Fibroblast of lung (primary cell): ENCODE measurements at places on chromosomes 13 and 19.

DNA sequence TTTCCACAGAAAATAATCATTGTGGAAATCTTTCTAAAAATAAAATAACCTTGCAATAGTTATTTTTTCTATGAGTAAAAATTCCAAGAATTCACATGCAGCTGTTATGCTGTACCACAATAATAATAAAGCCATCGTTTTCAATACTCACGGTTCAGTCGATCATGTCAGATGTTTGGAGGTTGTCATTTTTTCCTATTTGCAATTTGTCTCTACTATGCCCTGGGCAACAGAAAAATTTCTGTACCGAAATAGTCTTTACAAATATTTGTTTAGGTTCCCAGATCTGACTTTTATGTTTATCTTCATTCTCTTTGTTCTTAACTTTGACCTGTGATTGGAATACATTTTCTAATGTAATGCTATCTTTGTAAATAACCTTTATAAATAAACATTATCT lies 79.7 kb downstream of the ESD start:
- DNase-seq: no peak

DNA sequence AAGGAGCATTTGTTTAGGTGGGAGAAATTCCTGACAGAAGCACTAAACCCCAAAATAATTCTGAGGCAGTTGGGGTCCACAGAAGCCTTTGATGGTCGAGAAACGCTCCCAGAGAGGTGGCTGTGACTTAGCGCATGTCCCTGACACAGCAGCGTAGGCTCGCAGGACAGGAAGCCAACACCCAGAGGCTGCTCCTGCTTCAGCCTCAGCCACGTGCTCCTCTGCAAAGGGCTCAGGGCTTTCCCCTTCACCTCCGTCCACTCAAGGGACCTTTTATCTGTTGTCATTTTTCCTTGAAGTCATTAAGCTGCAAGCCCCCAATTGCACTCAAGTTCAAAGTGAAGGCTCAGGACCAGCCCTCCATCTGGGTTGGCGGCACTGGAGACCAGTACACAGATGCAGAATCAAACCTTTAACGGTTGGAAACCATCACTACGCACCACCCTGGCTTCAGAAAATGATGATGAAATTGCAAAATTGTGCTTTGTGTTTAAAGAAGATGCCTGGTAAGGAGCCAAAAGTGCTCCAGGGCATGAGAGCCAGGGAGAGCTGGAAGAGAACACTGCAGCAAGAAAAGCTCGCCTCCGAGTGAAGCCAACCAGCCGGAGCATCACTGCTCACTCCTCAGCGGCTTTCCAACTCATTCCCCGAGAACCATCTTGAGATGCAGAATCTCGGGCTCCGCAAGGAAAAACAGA lies 219.6 kb downstream of the RAP2A start:
- peak; percentile 84 for DNase-seq

DNA sequence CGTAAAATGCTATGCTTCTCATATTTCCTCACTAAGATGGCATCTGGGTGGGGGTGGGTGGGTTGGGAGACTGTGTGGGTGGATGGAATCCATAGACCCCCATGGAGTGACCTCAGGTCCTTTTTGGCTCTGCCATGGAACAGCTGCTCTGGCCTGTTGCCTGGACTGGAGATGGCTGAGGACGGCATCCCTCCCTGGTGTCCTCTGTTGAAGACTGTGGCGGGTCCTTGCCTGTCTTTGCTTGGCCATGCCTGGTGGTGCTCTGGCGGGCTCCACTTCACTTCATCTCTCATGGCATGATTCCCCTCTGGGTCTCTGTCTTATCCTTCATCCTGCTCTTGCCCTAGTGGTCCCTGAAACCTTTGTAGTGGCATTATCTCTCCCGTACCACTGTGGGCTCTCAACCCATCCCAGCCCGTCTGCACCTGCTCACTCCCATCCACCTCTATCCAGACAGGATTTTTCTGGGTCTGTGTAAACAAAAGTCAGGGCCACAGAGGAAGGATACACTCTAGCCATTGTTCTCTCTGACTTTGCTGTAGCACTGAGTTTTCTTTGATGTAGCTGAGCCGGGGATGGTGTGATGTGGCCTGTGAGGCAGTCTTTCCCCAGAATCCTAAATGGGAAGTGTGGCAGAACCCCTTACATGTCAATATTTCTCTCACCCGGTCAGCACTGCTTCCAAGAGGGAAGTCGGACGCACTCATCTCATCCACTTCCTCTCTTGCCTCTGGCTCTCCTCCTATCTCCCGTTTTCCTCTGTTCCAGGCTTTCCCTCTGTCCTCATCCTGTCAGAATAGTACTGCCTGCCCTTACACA lies 36.1 kb downstream of the WDFY2 start:
- no peak for DNase-seq

DNA sequence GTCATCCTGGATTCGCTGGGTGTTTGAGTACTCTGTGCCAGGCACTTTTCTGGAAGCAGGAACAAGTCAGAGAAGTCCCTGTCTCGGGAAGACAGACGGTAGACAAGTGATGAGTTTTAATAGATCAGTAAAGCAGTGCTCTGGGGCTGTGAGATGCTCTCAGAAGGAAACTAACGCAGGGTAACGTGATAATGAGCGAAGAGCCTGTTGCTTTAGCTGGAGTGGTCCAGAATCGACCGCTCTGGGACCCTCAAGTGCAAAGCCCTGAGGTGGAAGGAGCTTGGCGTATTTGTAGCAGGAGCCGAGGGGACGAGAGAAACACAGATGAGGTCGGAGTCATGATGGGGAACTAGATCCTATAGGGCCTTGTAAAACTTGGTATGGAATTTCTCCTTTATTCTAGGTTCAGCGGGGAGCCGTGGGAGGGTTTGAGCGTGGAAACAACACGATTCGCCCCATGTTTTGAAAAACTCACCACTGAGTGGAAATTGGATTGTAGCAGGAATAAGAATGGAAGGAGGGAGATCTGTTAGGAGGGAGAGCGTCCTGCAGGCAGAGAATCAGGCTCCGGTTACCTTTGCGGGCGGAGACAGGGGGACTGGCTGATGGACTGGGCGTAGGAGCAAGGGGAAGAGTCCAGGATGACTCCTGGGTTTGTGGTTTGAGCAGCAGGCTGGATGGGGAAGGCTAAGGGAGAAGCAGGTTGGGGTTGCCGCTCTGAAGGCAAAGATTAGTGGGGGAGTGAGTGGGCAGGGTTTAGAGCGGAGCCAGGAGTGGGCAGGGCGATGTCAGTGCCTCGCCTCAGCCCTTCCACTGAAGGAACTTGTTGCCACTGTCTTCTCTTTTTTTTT lies 763 bp downstream of the POLD1 start:
- DNase-seq: peak; percentile 48

DNA sequence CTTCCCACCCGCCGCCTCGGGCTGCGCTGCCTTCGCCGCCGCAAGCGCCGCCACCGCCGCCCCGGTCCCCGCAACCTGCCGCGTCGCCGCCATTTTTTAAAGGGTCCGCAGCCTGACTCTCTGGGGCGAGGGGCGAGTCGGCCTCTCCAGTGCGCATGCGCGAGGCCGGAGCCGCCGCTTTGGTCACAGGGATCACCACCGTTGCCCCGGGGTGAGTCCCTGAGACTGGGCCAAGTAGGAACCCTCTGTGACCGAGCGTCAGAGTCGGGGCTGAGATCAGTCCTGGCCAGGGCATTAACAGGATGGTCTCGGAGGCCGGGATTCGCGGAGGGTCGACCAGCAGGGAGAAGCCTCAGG lies 42.6 kb downstream of the ZNF146 start:
- no peak for DNase-seq

DNA sequence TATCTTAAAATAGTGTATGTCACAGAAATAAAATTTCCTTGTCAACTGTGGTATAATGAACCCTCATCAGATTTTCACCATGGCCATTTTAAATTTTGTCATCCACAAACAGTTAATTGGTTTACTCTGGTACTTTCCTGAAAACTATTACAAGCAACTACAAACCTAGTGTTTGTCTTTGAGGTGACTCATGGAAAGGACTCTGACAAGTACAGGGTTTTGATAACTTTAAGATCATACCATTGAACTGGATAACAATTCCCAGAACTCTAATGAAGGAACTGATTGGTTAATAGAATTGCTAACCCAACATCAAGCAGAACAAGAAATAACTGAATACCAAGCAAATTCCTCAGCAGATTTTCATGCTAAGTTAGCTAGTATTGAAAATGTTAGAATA lies 237.7 kb upstream of the IPO5 start:
- no peak for DNase-seq

DNA sequence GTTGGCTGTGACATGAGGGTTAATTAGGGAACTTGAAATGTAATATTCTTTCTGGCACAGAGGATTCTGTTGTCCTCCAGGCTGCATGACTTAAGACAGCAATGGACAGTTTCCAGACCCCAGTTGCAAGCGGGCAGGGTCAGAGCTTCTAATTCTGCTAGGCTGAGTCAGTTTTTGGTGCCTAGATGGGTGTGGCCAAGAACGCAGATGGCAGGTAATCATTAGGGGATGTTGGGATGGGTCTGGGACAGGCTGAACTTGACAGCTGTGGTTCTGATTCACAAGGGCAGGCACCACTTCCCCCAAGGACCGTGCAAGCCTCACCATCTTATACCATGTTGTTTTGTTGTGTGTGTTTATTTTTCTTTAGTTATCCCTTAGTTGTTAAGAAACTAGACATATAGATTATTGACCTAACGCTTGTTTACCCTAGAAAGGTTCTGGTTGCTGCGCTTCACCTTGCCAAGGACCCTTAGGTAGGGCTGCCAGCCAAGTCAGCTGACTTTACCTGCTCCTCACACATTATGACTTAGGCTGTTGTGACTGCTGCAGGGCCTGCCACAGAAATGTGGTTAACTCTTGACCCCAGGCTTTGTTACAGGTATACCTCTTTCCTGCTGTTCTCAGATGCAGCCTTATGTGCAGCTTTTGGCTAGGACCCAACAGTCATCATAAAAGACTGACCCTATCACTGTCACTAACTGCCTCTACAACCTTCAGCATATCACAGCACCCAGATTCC lies 117.7 kb upstream of the KLF12 start:
- DNase-seq: peak; percentile 25

DNA sequence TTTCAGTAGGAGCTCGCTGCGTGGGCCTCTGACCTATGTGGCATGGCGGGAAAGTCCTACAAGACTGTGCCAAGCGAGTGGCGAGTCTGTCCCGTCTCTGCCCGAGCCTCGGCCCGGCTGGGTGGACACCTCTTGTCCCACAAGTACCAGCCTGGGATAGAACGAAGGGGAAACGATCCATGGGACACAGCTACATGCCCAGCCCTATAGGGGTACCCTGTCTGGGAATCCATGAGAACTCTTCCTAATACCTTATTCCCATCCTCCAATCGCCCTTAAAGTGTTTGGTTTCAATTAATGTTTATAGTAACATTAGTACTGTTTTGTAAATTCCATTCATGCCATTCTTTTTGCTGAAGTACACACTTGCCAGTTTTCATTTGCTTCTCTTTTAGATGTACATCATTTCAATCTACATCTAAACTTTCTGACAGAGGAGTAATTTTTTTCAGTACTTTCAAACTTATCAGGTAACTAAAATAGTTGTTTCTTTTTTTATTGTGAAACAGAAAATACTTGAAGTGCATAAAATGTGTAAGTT lies 667 bp upstream of the ZNF790 start:
- peak; percentile 34 for DNase-seq

GRCh38 chr19:17755977-17756670 lies 4.8 kb downstream of the FCHO1 start:
- peak; percentile 69 for DNase-seq

- no peak for DNase-seq
Measured at GRCh38 chr13:59409634-59410200, 754.0 kb downstream of the DIAPH3 start.

- peak; percentile 46 for DNase-seq
Measured at GRCh38 chr19:12884926-12885748, 1.9 kb downstream of the KLF1 start.

DNA sequence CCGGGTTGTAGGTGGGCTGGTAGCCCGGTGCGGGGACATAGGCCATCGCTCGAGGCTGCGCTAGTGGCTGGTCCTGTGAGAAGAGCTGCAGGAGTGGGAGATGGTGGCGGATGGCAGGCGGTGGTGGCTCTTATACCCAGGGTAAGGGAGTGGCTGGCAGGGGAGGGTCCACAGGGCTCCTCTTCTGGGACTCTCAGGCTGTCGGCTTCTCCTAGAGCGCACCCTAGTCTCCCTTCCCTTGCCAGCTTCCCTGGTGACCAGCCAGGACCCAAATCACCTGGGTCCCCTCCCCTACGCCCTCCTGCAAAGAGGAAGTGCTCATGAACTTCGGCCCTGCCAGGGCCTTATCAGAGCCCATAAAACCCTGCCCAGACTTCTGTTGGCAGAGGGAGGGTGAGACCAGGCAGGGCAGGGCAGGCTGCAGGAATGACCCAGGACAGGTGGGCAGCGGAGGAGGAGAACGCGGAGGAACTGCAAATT lies at the start of gene LGALS4:
Gene LGALS4 (minus strand): TSS at position 105 of the 480 bp plus-strand sequence. CDS start 59 bp downstream, at position 46.
- no peak for DNase-seq

DNA sequence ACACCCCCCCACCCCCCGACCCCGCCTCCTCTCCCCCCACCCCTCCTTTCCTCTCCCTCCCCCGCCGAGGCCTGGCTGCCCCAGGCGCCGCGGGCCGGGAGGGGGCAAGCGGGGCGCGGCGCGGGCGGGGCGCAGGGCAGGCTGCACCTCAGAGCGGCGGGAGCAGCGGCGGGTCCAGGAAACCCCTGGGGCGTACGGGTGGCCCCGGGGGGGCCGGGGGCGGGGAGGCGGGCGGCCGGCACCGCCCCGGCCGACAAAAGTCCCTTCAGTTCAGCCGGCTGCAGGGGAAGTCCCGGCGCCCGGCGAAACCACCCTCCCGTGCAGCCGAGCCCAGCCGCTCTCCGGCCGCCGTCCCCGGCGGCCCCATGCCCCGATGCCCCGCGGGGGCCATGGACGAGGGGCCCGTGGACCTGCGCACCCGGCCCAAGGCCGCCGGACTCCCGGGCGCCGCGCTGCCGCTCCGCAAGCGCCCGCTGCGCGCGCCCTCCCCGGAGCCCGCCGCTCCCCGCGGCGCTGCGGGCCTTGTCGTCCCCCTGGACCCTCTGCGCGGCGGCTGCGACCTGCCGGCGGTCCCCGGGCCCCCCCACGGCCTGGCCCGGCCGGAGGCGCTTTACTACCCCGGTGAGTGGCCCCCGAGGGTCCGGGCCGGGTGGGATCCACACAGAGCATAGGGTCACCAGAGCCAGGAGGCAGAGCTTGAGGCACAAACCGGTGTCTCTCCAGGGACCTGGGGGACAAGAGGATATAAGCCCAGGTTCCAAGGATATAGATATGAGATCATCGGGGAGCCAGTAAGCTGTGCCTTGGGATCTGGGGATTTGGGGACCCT lies at the start of gene BCL3:
Gene BCL3 (plus strand): TSS at position 283 of the 829 bp plus-strand sequence. CDS start 83 bp downstream, at position 366.
- no peak for DNase-seq

GRCh38 chr13:77009011-77009410 lies 17.1 kb downstream of the CLN5 start:
- DNase-seq: peak; percentile 23

- no peak for DNase-seq
Measured at GRCh38 chr19:3039641-3040077, 10.6 kb upstream of the TLE2 start.
